NCI-H187 (cell line): ENCODE measurements at places on chromosomes 2 and 18.

- DNase-seq, result no peak
These were observed 105.4 kb downstream of the ACKR3 start for GRCh38 chr2:236675051-236675450.

- DNase-seq, result no peak
These were observed 150.3 kb downstream of the PXDN start for GRCh38 chr2:1594123-1594372.

- no peak for DNase-seq
These were observed 153.6 kb upstream of the KLF7 start for GRCh38 chr2:207319316-207319715.

DNA sequence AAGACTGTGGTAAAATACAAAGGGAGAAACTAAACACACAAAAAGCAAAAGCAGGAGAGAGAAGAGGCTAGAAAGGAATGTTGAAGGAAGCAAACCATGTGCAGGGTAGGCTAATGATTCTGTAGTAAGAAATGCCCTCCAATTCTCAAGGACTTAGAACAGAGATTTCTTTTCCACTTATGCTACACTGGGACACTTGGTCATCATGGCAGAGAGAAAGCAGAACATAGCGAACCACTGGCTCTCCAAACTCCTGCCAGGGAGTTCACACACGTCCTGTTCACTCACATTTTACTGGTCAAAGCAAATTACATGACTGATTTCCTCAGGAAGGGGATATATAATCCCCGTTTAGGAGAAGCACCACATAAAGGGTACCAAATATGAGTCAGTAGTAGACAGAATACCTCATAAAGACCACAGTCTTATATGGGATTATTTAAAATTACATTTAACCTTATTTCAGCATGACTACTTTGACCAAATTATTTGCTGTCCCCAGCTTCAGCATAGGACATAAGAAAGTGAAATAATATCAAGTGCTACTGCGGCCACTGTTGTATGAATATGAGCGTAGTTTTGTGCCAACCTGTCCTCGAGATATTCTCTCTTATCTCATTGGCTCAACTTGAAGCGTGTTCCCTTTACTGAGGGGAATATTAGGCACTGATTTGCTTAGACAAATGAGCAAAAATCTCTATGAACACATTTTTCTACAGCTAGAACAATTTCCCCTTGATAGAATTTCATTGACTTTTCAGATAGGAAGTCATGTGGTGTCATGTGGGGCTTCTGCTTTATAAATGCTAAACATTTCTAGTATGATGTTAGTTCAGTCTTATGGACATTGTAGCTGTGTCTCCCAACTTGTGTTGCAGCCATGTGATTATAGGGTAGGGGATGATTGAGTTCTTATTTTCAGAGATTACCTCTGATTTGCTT, 81.7 kb downstream of the FAM161A start:
- no peak for DNase-seq

- DNase-seq, result peak; percentile 62
These were observed at the start of gene ITSN2 for GRCh38 chr2:24360050-24360962. TSS of gene ITSN2 (minus strand) at chr2:24360536. CDS start at chr2:24328082, 32,454 bp downstream.

GRCh38 chr2:222598611-222599010, 57.3 kb downstream of the FARSB start:
- no peak for DNase-seq

DNA sequence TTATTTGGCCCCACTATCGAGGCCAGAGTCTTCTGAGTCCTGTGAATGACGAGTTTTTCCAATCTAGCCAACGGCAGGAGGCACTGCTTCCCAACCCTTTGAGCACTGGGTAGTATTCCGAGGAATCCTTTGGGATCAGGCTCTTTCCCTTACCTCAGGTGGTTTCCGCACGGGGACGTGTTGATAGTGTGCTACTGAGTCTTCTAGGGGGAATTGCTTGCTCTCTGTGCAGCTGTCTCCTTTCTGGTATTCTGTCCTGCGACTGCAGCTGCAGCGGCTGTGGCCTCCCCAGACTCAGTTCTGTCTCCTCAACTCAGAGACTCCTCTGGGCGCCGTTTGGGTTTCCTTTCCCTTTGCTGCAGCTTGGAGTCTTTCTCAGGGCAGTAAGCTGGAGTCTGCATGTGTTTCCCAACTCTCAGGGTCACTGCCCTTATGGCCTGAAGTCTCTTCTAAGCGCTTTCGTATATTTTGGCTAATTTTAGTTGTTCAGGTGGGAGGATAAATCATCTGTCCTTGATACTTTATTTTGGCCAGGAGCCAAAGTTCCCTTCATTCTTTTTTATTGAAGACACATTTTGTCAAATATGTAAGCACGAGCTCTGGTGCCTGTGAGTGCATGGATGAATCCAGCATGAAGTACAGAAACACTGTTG, 118.4 kb downstream of the MAP4K4 start:
- no peak for DNase-seq

- no peak for DNase-seq
These were observed 109.8 kb upstream of the ALPP start for GRCh38 chr2:232268636-232269165.

DNA sequence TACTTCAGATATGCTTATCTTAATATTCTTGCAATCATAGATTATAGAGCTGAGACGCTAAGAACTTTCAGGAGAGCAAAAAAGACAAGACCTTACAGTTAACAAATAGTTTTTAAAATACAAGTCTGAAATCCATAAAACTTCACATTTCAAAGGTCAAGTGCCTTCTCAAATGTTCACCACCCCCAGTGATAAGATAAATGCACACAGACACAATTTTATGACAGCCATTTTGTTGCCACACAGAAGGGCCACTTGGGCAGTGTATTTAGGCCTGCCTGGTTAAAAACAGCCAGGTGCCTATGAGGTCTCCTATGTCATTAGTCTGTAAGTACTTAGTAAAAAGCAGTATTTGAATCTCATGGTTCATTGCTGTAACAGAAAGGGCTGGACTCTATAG, 8.1 kb upstream of the PSTPIP2 start:
- no peak for DNase-seq

DNA sequence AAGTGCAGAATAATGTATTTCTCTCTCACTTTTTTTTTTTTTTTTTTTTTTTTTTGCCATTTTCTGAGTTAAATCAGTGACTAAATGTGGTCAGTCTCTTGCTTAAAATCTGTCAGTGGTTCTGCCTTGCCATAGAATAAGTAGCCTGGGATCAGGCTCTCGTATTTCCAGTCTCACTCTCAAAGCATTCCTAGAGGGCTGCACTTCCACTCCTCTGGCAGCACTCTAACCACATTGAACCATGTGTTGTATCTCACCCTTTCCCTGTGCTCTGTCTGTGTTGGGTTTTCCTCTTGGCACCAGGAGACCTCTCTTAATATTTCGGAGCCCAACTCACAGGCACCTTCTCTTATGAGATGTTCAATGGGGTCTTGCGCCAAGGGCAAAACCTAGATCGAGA, 304.4 kb downstream of the CTNNA2 start:
- DNase-seq, result no peak

GRCh38 chr2:69742322-69742952, 503 bp downstream of the ANXA4 start:
- no peak for DNase-seq

- DNase-seq, result no peak
These were observed 102.3 kb downstream of the SGPP2 start for GRCh38 chr2:222526480-222527277.

GRCh38 chr18:72985686-72986085, 117.9 kb upstream of the NETO1 start:
- no peak for DNase-seq

DNA sequence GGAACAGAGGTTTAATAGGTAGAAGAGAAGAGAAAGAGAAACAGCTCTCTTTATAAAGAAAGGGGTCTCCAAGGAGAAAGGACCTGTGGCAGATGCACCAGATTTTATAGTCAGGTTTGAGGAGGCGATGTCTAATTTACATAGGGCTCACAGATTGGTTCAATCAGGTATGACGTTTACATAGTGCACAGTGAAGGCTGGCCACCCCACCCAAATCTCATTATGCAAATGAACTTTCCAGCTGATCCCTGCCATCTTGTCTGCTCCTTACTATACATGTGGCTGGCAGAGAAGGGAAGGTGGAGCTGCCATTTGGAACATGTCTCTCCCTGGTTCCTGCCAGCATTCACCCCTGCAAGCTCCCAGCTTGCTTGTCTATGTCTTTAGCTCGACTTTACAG, 557.8 kb downstream of the SUCLG1 start:
- DNase-seq, result no peak

DNA sequence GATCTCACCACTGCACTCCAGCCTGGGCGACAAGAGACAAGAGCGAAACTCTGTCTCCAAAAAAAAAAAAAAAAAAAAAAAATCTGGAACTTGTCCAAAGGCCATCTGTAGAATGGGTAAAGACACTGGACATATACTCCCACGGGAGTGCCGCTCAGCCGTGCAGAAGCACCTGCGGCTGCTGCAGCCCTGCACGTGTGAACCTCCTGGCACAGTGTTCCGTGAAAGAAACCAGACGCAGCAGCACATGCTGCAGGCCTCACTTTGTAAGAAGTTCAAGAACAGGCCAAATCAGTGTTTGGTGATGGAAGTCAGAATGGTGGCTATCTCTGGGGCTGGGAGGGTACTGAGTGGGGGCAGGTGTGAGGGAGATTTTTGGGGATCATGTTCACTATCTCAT, 6.5 kb downstream of the CHRND start:
- DNase-seq, result no peak

DNA sequence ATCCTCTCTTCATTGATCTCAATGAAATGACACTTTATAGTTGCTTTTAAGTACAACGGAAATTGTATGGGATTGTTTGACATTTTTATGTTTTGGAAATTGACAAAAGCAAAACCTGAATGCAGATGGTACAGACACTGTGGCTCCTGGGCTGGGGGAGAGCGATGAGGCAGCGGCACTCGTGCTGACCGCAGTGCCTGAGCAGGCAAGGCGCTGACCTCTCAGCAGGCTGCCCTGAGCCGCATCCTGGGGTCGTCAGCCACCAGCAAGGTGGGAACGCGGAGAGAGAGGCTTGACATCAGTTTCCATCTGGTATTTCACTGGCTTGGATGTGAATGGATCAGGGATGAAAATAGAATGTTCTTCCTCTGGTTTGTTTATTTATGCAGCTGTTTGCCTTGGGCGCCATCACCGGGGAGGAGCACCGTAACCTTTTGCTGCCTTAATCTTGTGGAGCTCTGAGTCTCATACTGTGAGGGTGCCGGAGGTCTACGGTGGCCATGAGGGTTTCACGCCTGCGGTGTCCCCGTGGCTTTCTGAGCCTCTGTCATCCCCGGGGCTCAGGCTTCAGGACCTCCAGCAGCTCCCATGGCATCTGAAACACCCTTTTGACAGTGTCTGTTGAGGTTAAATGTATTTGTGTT, 94.8 kb upstream of the TPO start:
- no peak for DNase-seq

GRCh38 chr2:177830881-177831386, 241.6 kb downstream of the PDE11A start:
- no peak for DNase-seq

GRCh38 chr2:30218814-30219213, 12.5 kb upstream of the LBH start:
- no peak for DNase-seq

DNA sequence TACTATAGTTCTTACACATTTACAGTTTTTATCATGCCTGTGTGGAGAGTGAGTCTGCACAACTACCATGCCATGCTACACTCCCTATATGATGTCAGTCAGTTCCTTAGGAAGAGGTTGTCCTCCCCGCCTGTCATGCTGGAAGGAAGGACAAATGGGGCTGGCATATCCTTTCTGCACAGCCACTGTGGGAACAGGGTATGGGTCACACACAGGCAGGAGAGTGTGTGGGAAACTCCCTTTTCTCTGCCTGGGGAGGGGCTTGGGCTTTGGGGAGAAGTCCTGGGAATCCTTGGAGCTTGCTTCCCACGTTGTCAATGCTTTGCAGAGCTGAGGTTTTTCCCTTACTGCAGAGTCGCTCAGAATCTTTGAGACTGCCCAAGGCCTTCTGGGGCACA, 232.1 kb downstream of the PRKCE start:
- DNase-seq, result no peak

- DNase-seq, result no peak
These were observed 1.0 kb upstream of the PPP1CB start for GRCh38 chr2:28750316-28751251.

DNA sequence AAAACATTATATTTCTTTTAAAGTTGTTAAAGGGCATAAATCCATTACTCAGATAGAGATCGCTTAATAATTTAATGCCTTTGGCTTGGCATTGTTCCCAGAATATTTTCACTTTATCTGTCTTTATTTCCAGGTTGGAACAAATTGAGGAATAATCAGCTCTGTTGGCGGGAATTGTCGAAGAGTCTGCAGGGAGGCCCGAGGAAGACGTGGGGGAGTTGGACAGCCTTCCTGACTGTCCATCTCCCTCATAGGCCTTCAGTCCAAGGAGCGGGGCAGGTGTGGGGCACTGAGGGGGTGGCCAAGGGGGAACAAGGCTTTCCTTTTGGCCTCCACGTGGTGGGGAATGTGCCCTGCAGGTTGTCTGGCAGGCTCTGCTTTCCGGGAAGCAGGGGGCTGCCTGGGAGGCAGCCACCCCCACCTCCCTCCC, 179.6 kb downstream of the ZBTB7C start:
- DNase-seq, result no peak

DNA sequence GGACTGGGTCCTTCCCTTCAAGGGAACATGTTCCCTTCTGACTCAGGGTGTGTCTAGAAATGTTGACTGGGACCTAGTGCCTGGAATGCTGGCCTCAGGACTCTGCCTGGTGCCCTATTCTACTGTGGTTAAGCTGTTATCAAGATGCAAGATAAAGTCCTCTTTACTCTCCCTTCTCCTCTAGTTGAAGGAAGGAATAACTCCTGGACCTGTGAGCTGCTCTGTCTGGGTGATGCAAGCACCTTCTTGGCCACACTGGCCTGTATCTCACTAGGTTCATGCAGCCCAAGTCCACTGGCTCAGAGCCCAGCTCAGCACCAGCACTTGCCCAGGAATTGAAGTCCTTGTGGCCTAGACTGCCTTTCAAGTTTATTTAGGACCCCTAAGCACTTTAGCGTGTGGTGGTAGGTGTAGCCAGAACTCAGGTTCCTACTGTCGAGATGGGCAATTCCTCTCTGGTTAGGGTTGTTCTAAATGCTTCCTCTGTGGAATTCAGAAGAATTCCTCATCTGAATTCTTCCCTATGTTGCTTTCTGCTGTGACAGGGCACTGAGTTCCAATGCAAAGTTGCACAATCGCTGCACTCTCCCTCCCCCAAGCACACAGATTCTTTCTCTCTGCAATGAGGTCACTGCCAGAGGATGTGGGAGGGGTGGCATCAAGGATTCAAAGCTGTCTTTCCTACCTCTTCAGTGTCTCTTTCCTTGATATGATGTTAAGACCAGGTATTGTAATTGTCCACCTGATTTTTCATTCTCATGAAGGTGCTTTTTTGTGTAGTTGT, 54.7 kb downstream of the VWC2L start:
- no peak for DNase-seq
